ENCODE measurements at places on chromosomes 2 and 18.

DNA sequence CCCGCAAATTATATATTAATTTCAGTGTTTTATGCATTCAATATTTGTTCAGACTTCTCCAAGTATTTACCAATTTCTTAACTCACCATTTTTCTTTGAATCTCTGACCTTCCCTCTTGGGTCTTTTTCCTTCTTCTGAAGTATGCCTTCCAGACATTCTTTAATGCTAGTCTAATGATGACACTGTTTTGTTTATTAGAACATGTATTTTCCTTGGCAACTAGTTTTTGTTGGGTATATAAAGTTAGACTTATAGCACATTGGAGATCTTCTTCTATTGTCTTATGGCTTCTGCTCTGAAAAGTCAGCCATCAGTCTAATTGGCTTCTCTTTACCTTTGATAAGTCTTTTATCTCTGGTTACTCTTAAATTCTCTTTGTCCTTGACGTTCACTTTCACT is 423.2 kb upstream of the NRP2 start:
- DNase-seq = no peak

GRCh38 chr18:32919799-32920198 is 147.0 kb upstream of the KLHL14 start:
- DNase-seq = no peak

DNA sequence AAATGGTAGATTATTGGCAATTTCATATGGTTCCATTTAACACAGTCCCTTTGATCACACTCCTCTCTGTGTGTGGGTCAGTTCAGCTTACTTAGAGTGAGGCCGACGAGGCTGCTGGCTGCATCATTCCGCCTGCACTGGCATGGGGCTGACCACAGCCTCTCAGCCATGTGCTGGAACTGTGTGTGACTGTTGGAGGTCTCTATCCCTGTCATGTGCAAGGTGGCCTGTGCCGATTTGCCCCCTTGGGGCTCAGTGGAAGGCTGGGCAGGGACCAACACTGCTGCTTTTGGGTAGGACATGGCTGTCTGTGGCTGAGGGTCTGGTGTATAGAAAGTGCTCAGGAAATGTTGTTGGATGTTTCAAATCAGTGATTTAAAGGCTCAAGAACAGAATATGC is 454.0 kb upstream of the HS6ST1 start:
- DNase-seq = no peak

DNA sequence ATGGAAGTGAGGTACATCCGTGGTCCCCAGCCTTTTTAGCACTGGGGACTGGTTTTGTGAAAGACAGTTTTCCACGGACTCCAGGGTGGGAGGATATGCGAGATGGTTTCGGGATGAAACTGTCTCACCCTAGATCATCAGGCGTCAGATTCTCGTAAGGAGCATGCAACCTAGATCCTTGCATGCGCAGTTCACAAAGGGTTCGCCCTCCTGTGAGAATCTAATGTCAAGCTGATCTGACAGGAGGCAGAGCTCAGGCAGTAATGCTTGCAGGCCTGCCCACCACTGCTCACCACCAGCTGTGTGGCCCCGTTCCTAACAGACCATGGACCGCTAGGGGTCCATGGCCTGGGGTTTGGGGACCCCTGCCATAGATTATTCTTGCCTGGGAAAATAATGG is 11.6 kb downstream of the B3GNT2 start:
- no peak for DNase-seq

GRCh38 chr18:37661478-37661877 is 95.9 kb upstream of the CELF4 start:
- no peak for DNase-seq

DNA sequence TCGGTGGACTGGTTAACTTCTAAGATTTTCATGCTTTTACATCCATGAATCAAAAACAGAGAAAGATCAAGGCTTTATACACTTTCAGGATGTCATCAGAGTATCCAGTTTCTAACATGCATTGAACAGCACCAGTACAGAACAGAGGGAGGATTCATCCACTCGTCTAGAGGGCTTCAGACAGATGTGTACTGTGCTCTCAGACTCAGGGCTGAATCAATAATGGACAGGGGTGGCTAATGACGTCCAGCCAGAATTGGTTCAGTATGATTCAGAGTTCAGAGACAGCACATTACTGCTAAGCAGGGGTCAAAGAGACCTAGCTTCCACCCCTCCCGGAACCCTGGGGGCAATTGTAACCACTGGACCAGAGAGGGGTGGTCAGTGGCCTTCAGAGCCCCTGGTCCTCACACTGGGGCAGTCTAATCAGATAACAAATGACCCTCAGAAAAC is 37.3 kb downstream of the RNU4ATAC start:
- no peak for DNase-seq

DNA sequence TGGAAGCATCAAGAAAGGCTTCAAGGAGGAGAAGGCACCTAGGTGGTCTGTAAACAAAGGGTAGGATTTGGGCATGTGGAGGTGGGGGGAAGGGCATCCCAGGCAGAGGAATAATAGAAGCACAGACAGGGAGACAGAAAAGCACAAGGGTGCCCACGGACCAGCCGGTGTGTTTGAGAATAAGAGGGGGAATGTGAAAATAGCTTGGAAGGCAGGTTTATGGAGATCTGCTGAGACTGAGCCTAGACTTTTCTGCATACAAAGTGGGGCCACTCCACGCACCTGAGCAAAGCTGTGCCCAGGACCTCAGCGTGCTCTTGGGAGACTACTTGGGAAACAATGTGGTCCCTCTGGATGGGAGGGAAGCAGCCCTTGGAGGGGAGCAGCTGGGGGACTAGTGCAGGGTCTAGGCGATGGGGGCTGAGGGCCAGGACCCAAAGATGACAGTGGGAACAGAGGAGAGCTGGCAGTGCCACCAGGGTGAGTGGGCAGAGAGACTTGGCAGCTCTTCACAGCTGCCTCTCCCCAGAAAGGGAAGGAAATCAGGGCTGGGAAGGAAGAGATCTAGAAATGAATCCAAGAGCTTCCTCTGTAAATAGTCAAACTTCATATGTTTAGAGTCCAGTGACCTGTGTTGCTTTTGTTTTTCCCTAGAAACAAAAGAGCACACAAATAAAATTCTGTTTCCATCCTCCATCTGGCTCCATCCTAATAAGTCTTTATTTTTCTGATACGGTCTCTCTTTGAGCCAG is 110.7 kb upstream of the SMAD7 start:
- DNase-seq = no peak

DNA sequence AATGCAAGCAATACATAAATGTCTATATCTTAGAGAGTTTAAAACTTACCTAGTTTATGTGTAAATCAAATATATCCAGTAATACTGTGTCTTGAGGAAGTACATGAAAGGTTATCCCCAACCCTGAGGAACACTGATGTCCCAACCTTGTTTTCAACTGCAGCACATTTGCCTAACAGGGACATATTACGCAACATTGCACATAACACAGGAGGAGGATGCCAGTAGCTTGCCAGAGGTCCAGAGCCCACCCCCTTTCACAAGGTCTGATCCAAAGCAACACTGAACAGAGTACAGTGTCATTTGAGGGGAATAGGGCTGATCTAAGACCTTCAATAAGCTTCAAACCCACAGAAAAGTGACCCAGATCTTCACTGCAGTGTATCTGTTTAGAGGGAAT is 678.5 kb downstream of the ARHGAP15 start:
- no peak for DNase-seq

- DNase-seq = peak; percentile 11
These were observed 99.8 kb upstream of the NEUROD1 start for GRCh38 chr2:181780047-181780651.
